ENCODE measurements at places on chromosomes 6 and 20. TPM values are rescaled to one million over a fixed set of nuclear protein-coding genes. Genes with fewer than 3 reads are reported as not detected.

DNAH8 gene
- not detected for total RNA-seq

POU5F1 gene
- 6.3 TPM for total RNA-seq

TRERF1 gene
- total RNA-seq, result 8.6 TPM

SEL1L2 gene
- total RNA-seq, result not detected

TDRD6 gene
- total RNA-seq, result not detected

VSX1 gene
- not detected for total RNA-seq

SLC32A1 gene
- not detected for total RNA-seq

TCFL5 gene
- total RNA-seq, result 11.0 TPM

SLA2 gene
- not detected for total RNA-seq

NNAT gene
- 3.1 TPM for total RNA-seq

TLDC2 gene
- not detected for total RNA-seq

ZKSCAN8 gene
- total RNA-seq, result 25.1 TPM

RIPOR3 gene
- 0.29 TPM for total RNA-seq

FHL5 gene
- not detected for total RNA-seq

TPMT gene
- 11.7 TPM for total RNA-seq

OR2H1 gene
- total RNA-seq, result not detected

OOEP gene
- total RNA-seq, result not detected

PACRG gene
- 0.72 TPM for total RNA-seq

SALL4 gene
- total RNA-seq, result 15.0 TPM

ULBP1 gene
- 8.8 TPM for total RNA-seq

SAPCD1 gene
- 1.2 TPM for total RNA-seq
